Brain microvascular endothelial cell (primary cell): ENCODE measurements at places on chromosomes 12 and 14.

DNA sequence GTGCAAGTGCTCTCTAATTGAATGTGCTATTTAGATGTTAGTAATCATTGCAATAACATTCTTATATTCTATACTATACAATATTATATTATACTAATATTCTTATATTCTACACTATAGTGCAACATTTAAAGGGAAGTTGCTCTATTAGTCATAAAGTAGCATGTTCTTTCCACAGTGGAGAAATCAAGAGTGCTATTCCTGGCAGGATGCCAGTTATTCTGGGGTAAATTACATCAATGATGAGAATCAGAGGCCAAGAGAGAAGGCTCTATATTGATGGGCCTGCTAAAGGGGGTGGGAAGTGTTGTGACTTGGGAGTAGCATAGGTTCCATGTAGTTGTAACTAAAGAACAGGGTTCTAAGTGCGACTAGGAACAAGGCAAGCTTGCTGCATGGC, 121.5 kb downstream of the SLC15A5 start:
- peak; percentile 2 for DNase-seq

DNA sequence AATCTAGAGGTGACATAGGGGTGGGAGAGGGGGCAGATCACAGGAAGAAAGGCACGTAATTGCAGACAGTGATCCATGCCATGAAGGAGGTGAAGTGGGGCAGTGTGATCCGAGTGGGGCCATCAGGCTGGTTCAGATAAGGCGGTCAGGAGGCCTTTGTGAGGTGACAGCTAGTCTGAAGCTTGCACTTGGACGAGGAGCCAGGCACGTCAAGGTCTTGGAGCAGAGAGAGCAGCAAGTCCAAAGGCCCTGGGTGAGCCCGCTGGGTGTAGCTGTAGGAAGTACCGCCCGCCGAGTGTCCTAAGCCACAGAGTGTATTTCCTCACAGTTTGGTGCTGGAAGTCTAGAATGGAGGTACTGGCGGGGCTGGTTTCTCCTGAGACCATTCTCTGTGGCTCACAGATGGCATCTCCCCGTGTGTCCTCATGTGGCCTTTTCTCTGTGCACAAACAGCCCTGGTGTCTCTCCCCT, 23.6 kb downstream of the RHOF start:
- DNase-seq = no peak

DNA sequence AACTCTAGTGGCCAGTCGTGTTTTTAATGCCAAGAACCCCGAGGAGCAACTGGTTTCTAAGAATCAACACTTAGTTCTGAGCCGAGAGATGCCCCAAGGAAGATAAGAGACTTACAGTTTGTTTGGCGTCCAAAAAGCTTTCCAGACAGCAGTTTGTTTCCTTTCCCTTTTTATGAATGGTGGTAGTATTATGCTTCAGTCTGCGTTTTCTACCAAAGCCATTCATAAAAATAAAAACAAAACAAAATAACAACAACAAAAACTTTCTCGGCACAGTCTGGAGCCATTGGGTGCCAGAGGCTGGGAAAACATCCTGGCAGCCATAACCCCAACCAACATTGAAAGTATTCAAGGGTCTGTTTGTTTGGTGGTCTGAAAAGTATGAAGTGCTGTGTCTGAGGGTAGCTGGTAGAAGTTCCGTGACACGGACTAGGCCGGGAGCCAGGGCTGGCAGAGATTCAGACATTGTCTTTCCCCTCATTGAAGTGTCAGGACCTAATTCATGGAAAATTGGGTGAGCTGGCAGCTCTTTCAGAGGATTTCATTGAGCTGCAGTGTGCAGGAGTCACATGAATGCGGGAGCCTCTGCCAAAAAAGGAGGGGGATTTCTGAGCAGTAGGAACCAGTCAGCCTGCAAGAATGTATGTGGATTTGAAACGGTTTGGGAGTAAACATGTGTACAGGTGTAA, 124.2 kb downstream of the HMGA2 start:
- DNase-seq = peak; percentile 89

GRCh38 chr12:54439096-54439495, 20.0 kb upstream of the ITGA5 start:
- no peak for DNase-seq

GRCh38 chr14:61564618-61565091, 130.7 kb upstream of the HIF1A start:
- DNase-seq = peak; percentile 97

DNA sequence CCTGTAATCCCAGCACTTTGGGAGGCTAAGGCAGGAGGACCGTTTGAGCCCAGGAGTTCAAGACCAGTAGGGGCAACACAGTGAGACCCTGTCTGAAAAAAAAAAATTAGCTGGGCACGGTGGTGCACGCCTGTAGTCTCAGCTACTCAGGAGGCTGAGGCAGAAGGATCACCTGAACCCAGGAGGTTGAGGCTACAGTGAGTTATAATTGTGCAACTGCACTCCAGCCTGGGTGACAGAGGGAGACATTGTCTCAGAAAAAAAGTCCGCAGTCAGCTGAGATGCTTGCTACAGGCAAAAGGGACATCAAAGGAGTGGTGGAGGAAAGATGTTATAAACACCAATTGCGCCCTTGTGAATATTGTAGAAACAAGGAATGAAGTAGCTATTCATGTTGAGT, 77.8 kb downstream of the NDUFA12 start:
- no peak for DNase-seq

DNA sequence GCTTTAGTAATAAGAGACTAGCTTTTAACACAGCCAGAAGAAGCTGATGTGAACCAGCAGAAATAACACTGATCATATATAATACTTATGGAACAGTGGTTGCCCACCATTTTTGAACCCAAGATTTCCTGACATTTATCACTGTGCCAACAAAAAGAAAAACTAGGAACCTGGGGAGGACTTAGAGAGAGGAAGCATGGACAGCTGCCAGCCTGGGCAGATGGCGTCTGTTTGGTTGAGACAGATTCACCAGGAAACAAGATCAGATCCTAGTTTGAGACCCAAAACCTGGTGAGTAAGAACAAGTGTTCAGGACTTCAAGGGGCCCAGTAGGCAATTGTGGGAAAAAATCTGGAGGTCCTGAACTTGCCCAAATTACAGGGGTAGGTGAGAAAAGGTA, 95.3 kb downstream of the BICD1 start:
- DNase-seq = no peak

DNA sequence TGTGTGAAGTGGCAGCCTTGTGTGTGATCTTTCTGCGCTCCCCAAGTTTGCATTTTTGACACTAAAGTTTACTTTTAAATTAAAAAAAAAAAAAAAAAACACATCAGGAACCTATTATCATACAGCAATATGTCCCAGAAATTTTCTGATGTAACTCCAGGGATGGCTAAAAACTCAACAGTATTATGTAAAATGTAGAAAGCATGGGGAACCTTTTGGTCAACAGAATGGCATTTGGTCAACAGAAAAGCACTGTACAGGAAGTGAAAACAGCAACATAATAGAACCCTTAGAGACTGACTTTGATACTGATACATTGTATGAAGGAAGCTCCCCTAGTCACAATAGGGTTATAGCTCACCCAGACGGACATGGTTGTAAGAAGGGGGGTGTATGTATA, 224.3 kb downstream of the ITPR2 start:
- no peak for DNase-seq

GRCh38 chr14:65281991-65282895, 130.3 kb upstream of the FUT8 start:
- DNase-seq = peak; percentile 75

DNA sequence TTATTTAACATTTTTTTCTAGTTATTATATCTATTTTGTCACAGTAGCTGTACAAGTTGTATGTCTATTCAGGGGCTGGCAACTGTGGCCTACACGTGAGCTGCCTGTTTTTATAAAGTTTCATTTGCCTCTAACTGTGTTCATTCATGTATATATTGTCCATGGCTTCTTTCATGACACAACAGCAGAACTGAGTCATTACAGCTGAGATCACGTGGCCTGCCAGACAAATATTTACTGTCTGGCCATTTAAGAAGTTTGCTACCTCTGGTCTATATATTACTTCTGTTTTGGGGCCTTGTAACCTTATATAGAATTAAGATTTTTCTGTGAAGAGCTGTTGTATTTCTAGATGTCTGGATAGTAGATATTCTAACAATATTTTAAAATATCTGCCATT, 37.9 kb downstream of the KIAA0586 start:
- peak; percentile 51 for DNase-seq

- DNase-seq = no peak
Observed at GRCh38 chr14:88563845-88564244, 1.0 kb downstream of the ZC3H14 start.

DNA sequence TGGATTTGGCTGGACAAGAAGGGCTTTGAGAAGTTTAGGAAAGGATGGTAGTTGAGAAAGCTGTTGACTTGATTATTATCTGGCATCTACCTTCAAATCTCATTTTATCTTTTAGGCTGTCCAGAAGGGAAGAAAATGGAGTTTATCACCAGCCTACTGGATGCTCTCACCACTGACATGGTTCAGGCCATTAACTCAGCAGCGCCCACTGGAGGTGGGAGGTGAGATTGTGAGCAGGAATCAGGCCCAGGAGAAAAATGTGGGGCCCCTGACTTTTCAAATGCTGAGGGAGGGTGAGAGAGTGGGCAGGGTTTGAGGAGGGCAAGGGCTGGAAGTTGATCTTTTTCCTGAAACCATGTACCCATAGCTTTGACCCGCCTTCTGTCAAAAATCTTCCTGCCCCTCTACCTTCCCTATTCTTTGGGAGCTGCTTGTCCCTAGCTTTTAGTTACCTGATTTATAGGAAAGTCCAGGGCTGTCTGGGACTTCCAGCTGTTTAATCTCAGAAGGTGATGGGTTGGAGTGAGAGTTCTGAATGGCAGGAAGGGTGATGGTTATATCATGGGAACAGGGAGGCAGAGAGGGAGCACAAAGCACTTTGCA, 134.2 kb downstream of the SMOC1 start:
- no peak for DNase-seq

DNA sequence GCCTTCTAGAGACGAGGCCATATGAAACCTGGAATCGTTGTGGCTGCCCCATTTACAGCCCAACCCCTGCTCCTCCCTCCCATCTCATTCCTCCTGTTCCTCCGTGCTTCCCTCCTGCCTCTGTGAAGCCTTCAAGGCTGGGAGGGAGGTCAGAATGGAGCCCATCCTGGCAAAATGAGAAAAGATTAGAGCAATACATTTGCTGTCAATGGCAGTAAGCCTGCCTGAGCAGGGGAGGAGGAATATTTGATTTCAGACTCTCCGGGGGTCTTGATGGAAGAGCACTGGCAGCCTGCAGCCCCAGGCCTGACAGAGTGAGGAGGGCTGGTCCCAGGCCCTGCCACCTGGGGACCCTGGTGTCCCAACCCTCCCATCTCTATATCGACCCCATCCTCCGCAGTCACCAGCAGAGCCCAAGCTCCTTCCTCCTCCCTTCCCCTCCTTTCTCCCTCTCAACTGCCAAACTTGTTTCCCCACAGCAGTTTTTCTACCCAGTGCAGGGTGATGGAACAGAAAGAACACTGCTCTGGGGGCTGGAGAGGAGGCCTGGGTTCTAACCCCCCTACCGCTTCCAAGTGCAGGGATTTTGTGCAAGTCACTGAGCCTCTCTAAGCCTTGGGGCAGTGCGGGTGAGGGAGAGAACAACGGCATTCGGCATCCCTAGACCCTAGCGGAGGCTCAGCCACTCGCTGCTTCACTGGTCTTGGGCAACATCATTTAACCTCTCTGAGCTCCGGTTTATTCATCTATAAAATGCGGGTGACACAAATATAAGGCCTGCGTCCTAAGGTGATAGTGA, 16.0 kb upstream of the RACGAP1 start:
- DNase-seq = no peak

DNA sequence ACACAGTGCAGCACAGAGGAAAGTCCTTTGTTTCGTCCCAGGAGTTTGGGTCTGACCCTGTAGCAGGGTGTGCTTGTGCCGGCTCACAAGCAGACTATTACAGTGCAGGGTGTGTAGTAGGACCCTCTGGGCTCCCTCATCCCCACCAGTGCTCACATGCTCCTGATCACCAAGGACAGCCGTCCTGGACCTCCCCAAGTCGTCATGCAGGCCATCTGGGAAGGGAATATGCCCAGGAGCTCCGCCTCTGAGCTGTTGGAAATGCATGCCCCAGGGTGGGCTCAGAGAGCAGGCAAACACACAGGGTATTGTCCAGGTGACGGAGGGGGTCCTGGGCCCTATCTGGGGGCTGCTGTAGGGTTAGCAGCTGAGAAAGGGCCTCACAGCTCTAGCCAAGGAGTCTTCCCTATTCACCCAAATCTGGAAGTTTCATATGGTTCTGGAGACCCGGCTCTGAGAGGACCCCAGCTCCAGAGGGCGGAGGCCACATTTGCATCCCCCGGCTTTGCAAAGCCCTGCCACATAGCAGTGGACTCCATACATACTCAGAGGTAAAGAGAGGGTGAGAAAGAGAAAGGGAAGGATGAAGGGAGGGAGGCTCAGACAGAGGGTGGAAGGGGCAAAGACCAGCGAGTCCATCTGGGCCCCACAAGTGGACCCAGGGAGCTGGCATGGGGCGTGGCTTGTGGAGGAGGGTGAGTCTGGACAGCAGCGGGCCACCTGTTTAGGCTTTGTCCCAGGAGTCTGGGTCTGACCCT, 53.5 kb upstream of the PPP2R5C start:
- DNase-seq = no peak
